ENCODE measurements at places on chromosomes 11 and 22.

GRCh38 chr11:86818462-86819192 lies 18.3 kb downstream of the PRSS23 start:
- no peak for DNase-seq

DNA sequence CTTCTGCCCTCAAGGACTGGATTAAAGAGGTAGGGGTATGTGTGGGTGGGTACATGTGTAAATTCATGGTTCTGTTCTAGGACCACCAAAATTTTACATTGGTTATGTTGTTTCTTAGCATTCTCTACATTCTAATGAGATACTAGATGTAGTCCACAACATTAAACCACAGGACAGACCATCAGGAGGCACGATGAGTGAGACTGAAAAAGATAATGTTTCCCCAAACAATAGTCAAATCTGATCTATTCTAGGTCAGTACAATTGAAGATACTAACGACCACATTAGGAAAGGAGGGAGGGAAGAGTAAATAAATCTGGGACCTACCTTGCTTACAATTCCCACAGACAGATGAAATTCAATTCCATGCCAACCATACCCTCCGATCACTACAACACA lies 42.2 kb downstream of the MRTFA start:
- no peak for DNase-seq

- no peak for DNase-seq
These were observed 28.3 kb downstream of the MUC6 start for GRCh38 chr11:1008001-1008802.

DNA sequence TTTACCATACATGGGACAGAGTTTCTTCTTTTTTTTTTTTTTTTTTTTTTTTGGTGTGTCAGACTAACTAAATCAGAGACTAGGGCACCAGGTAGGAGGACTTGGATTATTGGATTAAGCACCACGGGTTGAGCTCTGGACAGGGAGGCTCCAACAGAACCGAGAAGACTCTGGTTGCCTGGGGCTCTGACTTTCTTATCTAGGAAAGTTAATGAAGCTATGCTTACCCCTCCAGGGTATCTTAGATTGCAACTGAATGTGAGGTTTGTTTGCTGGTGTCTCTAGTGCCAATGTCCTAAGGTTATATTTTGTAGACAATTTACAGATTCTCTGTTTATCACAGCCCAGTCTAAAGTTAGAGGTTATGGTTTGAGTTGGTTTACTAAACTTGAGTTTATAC lies 18.1 kb downstream of the ETS1 start:
- no peak for DNase-seq

- DNase-seq: no peak
These were observed 379.5 kb downstream of the ETS1 start for GRCh38 chr11:128207861-128208321.

All from T-helper 22 cell (primary cell).